Lower lobe of right lung (tissue), 2 donors: ENCODE measurements at places on chromosomes 5 and 9. TPM values are rescaled to one million over a fixed set of nuclear protein-coding genes. Genes with fewer than 3 reads are reported as not detected.
A peak's percentile ranks its signal among the peaks of the same experiment; 100 is the strongest.

DNA sequence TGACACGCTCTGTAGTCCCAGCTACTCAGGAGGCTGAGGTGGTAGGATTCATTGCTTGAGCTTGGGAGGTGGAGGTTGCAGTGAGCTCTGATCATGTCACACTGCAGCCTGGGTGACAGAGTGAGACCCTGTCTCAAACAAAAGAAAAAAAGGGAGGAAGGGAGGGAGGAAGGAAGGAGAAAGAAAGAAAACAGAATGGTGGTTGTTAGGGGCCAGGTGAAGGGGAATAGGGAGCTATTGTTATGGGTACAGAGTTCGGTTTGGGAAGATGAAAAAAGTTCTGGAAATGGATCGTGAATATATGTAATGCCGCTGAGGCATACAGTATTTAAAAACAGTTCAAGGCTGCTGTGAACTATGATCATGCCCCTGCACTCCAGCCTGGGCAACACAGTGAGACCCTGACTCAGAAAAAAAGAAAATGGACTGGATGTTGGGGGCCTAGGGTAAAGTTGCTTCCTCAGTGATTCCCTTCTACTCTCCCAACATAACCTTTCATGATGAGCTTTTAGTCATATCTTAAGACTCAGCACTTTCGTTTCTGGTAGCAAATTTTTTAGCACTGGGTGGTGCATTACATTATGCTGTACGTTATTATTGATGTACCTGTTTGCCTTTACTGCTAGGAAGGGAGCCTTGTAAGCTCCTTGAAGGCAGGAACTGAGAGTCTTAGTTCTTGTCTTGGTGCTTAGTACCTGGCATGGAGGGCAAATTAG lies 4.0 kb downstream of the CTNNA1 start:
- DNase-seq = no peak

- no peak for DNase-seq
Measured at GRCh38 chr9:13956107-13956506, 357.8 kb downstream of the NFIB start.

DNA sequence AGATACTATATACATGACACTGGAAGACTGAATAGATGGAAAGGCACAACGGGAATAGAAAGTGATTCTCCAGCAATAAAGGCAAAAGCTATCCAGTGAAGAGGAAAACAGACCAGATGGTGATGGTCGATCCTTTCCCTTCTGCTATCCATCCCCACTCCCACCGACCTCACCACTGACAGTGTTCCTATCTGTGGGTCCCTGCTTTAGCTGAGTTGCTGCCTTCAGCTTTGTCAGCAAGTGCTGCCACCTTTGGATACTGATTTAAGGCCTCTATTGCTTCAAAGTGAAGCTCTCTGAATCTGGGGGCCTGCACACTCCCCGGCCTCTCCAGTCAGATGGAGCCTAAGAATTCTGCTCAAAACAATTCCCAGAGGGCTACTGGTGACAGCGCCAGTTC lies 32.3 kb downstream of the EPB41L4A start:
- no peak for DNase-seq

GRCh38 chr5:140262839-140263238 lies 40.1 kb downstream of the PFDN1 start:
- no peak for DNase-seq

GRCh38 chr5:16889203-16889971 lies 46.7 kb downstream of the MYO10 start:
- no peak for DNase-seq

Gene LSM11
- 3.1 TPM for total RNA-seq

DNA sequence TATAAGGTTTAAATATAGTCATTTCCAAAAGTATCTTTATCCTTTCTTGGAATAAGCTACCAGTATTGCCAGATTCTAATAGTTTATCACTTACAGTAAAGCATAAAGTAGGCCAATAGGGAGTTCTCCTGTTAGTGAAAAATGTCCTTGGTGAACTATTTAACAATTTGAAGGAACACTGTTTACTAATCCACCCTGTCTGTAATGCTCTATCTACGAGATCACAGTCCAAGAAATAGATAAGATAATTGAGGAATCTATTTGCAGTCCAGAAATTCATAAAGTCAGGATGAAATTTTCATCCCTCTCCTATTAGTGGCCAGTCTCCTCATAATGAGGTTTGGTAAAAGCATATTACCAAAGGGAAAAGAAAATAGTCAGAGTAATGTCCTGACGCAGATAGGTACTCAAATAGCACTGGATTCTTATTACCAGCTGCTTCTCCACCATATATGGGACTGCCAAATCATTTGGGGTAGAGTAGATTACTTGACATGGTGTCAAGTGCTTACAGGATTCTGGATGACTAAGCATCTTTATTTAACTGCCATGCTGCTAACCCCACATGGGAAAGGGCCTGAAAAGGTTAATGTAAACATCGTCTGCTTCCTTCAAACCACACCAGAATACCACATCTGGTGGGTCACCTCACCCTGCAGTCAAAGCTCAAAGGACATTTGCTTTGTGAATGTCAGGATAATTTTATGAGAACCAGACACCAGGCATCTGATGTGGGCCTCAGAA lies 808.1 kb downstream of the EFNA5 start:
- DNase-seq = no peak

GRCh38 chr5:178360926-178361235 lies 128.3 kb upstream of the PHYKPL start:
- DNase-seq = no peak

DNA sequence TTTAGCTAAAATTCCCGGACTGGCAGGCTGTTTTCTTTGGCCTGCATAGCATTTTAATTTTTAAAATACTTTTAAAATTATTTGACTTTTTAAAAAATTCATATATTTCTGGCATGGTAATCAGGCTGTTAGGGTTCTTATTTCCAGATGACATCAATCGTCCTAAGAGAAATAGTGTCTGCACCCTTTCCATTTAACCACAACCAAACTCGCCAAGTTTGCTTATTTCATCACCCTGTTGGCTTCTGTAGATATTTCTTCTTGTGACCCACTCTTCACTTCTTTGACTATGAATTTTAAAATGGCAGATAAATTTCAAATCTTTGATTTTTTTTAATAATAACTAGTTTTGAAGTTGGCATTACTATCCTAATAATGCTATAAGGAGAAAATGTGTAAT lies 675.7 kb upstream of the FTMT start:
- DNase-seq = no peak

DNA sequence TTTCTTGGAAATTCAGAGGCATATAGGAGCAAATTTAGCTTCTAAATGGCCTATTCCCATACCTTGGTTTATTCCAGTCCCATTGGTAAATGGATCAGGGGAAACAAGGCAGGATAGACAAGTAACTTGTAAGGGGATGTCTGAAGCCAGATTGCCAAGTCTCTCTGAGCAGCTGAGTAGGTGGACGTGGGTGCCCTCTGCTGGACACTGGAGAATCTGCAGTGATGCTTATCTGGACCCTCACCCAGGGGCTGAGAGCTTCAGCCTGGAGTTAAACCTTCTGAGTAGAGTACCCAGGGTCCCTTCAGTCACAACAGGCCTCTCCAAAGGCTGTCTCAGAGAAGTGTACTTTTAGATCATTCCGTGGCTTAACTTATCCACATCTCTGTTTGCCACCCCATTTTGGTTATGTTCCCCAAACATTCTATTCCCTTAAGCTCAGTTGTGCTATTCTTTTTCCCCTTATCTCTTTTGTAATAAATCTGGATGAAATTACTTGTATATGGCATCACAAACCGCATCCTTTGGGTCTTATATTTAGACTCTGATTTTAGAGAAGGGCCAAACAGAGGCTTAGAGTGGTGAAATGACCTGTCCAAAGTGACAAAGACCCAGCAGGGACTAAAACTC lies 218.3 kb upstream of the GLRA1 start:
- DNase-seq = peak; percentile 55

DNA sequence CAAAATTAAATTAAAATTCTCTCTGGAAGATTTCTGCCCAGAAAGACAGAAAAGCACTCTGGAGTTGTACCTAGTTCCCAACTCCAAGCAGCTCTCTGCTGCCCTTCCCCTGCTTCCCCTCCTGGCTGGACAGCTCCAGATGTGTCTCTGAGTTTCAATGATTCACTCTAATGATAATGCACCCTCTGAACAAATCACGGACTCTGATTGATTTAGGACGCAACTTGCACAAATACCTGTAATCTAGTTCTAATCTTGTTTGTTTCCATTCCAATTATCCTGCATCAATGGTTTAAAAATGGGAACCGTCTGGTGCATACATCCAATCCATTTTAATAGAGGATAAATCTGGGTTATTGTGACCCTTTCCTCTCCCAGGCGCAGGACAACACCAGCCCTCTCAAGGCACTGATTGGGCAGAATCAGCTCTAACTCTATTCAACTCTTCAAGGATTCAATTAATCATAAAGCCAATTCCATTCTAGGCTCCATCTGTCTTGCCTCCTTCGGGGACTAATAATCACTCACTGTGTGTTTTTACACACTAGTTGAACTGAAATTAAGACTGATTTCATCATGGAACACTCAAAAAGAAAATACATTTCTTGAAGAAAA lies 111.2 kb upstream of the LRRTM2 start:
- no peak for DNase-seq

Gene CAMLG
- 25.6 TPM for total RNA-seq

DNA sequence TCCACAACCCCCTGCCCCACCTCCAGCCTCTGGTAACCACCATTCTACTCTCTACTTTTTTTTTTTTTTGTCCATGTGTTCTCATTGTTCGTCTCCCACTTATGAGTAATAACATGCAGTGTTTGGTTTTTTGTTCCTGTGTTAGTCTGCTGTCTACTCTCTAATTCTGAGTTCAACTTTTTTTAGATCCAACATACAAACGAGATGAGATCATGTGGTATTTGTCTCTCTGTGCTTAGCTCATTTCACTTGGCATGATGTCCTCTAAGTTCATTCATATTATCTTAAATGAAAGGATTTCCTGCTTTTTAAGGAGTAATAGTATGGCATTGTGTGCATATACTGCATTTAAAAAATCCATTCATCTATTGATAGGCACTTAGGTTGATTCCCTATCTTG lies 130.9 kb downstream of the NMUR2 start:
- DNase-seq = no peak

Gene TLE1
- total RNA-seq = 17.9 TPM

GRCh38 chr9:4740638-4741364 lies at the start of gene AK3:
AK3 (minus strand) TSS chr9:4741202; CDS start chr9:4741087, 115 bp downstream.
- DNase-seq = peak; percentile 93

- DNase-seq = no peak
Measured at GRCh38 chr9:401223-401622, 186.6 kb downstream of the DOCK8 start.

Gene LECT2
- not detected for total RNA-seq

DNA sequence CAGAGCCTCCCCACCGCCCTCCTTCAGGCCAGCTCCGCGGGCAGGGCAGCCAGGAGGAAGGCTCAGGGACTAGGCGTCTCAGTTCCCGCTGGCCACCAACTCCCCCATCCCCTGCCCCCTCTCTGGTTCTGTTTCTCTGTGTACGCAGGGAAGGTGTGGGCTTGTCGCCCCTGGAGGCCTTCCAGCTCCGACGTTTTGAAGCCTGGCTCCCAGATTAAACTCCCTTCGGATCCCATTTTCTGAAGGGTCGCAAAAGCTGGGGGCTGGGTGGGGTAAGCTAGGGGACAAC lies 346 bp downstream of the ATOX1 start:
- peak; percentile 54 for DNase-seq

DNA sequence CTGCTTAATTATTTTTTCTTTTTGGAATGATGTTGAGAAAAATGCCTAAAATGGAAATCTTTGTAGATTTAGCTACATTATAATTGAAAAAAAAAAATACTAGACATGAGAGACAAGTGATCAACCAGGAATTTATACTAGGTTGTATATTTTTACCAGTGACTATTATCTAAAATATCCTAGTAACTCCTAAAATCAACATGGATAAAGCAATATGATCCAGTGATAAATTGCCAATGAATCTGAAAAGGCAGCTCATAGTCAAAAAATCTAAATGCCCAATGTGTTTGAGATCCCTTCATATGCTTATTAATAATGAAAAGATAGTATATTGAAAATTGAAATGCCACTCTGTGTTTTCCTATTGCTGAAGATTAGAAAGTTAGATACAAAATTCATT lies 778.2 kb downstream of the MTRR start:
- no peak for DNase-seq

DNA sequence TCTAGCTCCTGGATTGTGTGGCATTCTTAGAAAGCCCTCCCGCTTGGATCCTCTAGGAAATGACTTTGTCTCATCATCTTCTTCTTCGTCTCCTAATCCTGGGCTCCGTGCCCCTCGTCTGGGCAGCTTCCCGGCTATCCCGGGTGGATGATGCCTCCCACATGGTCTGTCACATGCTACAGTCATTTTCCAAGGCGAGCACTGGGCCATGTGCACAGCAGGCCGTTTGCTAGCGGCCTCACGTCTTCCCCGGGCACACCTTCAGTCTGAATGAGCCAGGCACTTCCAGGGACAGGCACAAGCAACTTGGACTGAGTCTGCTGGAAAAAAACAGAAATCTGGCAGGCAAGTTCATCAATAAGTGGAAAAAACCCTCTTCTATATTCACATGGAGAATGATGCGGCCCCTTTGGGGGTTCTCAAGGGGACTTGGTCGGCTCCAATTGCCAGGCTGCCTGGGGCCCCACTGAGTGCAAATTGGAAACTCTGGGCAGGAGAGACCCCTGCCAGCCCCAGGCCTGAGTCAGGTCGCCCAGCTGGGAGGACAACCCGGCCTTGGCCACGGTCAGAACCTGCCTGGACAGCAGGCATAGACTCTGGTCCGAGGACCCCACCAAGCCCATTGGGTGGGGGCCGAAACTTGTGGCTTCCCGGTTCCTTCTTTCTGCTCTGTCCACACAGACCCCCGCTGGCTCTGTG lies 11.1 kb upstream of the WNK2 start:
- DNase-seq = no peak

DNA sequence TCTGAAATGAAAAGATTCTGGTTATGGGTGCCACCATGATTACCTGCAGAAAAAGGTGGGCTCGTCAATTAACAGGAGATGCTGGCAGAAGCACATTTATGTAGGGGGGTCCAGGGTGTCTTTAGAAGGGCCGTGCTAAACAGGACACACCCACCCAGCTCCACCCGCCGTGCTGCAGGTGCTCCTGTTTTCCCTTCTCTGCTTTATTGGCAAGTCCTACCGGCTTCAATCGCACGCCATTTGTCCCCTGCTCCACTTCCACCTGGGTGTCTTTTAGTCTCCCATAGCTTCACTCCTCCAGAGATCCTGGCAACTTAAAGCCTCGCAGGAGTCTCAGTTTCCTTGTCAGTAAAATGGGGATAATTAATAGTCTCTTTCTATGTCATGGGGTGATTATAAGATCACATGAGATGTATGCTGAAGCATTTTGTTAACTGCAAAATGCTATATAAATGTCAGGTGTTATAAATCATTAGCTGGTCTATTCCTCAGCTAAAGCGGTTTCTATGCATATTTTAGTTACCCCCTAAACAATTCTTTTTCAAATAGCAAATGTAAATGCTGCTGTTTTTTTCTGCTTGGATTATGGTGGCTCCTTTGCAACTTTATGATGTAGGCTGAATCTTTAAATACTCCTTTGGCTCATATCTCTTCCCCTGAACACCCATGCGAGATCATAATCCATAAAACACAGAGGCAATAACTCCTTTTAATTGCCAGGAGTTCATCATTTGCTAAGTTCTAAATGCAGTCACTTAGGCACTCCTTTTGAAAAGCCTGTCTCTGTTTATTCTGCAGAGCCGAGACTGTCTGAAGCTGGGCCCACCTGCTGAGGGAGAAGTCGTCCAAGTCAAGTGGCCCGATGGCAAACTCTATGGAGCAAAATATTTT lies 406.9 kb downstream of the KDM4C start:
- DNase-seq = no peak

GRCh38 chr5:54570916-54571315 lies 53.4 kb downstream of the SNX18 start:
- no peak for DNase-seq

Gene DMRT2
- 0.86 TPM for total RNA-seq
